Dermis microvascular lymphatic vessel endothelial cell (primary cell): ENCODE measurements at places on chromosomes 6 and 20. TPM values are rescaled to one million over a fixed set of nuclear protein-coding genes. Genes with fewer than 3 reads are reported as not detected.

HLA-DOB gene
- total RNA-seq, result under 0.01 and 0.13 TPM in 2 replicates

GRCh38 chr6:112029045-112029822, 24.7 kb upstream of the CCN6 start:
- peak; percentile 82 for DNase-seq

DNA sequence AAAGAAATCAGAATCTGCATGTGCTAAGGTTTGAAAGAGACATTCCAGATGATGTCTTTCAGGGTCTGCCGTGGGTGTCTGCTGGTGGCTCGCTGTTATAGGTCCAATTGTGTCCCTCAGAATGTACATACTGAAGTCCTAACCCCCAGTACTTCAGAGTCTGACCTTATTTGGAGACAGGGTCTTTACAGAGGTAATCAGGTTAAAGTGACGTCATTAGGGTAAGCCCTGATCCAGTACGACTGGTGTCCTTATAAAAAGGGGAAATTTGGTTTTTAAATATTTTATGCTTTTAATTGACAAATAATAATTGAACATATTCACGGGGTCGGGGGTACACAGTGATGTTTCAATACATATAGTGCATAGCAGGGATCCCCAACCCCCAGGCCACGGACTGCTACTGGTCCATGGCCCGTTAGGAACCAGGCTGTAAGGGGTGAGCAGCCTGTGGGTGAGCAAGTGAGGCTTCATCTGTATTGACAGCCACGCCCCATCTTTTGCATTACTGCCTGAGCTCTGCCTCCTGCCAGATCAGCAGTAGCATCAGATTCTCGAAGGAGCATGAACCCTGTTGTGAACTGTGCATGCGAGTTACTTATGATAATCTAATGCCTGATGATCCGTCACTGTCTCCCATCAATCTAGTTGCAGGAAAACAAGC, 33.2 kb upstream of the SLC22A23 start:
- no peak for DNase-seq

PRDM13 gene
- not detected in 2 replicates for total RNA-seq

DNA sequence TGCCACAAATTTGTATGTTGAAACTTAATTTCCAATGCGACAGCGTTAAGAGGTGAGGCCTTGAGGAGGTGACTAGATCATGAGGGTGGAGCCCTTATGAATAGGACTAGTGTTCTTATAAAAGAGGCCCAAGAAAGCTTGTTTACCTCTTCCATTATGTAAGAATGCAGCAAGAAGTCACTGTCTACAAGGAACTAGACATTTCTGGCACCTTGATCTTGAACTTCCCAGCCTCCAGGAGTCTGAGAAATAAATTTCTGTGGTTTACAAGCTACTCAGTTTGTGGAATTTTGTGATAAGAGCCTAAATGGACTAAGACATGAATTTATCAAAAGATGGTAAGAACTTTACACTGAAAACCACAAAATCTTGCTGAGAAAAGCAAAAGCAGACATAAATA, 173.6 kb upstream of the SGK1 start:
- DNase-seq, result no peak

- DNase-seq, result no peak
Measured at GRCh38 chr6:97392735-97393134, 109.7 kb upstream of the MMS22L start.

ADTRP gene
- 0.38 and 0.90 TPM in 2 replicates for total RNA-seq

- no peak for DNase-seq
Measured at GRCh38 chr6:4593951-4594350, 182.3 kb upstream of the CDYL start.

DNA sequence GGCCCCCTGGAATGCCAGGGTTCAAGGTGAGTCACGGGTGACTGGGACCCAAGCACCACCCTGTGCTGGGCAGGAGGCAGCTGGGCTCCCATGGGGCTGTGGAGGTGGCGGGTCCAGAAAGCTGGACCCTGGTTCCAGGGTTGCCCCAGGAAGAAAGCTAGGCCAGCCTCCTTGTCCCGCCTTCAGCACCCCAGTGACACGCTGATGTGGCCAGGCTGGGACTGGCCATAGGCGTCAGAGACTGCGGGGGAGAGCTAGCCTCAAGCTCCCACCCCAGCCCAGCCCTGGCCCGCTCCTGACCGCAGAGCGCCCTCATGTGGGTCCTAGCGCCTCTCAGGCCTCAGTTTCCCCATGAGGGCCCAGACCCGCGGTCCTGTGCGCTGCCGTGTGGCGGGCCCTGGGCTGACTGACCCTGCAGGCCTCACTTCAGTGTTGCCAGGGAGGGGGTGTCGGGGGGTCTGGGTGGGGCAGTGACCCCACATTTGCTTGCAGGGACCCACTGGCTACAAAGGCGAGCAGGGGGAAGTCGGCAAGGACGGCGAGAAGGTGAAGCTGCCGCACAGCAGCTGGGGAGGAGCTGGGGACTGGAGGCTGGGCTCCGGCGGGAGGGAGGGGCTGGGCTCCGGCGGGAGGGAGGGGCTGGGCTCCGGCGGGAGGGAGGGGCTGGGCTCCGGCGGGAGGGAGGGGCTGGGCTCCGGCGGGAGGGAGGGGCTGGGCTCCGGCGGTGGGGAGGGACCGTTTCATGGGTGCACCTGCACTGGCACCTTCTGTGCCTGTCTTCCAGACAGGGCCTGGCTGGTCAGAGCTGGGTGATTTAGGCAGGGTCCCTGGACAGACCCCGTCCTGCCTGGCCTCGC, 7.9 kb downstream of the COL9A3 start:
- peak; percentile 55 for DNase-seq

GRCh38 chr6:163724196-163724595, 309.7 kb downstream of the QKI start:
- no peak for DNase-seq

DNA sequence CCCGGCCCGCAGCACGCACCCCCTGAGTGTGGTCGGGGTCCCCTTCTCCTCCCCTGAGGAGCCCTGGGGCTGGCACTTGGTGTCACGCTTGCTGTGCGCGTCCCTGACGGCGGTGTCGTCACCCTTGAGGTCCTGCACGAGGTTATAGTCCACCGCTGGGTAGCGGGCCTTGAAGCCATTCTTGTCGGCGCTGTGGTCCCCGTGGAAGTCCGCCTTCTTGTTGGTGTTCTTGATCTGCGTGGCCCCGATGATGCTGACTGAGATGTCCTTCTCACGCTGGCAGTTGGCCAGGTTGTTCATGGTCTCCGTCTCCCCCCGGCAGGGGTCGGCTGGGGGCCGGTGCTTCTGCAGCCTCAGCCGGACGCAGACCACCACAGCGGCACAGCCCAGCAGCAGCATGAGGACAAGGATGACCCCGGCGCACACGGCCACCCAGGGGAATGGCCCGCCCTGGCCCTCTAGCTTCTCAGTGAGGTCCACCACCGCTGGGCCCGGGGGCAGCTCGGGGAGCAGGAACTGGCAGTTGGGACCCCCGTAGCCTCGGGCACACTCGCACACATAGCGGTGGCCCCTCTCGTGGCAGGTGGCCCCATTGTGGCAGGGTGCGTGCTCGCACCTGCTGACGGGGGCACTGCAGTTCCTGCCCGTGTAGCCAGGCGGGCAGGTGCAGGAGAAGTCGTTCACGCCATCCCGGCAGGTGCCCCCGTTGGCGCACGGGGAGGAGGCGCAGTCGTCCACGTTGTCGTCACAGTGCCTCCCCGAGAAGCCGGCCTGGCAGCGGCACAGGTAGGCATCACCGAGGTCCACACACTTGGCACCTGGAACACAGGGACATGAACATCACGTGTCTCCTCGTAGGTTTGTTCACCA, 7.4 kb downstream of the DLL1 start:
- DNase-seq, result no peak

DNA sequence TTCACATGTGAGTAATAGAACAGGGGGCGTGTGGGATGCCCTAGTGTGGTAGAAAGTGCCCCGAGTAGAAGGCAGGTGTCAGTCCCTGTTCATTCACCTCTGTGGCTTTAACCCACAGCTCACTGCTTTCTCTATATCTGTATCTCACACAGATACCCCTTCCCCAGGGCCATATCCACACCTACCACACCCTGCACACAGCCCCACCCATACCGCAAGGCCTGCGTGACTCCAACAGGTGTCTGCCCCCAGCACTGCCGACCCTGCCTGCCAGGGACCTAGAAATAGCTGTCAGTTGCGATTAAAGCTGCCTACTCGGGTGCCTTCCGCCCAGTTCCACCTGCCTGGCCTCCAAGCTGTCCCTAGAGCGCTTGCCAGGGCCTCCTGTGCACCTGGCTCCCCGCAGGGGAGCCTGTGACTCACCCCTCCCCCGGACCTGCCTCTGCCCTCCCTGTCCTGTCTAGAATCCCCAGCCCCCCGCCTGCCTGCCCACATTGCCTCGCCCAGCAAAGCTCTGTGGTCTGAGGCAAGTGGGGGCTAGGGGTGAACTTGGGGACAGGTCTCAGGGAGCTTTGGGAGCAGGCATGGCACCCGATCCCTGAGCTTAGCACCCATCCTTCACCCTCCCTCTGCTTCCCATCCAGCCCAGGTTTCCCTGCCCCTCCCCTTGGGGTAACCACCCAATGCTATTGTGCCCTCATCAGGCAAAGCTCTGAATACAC, 38.3 kb upstream of the ID1 start:
- no peak for DNase-seq

DNA sequence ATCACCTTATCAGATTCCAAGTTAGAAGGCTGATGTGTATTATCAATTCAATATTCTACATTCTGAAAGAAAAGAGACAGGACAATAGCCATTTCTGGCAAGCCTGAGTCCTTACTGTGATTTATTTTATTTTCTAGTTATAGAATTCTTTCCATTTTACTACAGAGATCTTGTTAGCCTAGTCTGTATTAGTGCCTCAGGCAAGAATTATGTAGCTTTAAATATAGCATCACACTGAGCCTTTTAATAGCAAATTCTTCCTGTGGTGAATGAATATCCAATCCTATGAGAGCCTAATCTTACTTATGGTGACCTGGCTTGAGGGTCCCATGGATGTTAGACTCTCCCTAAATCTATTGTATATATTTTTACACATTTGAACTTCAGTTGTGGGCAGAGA, 732.8 kb upstream of the CITED2 start:
- DNase-seq, result no peak

- no peak for DNase-seq
Measured at GRCh38 chr6:72959821-72960220, 265.5 kb downstream of the KHDC1L start.

DNA sequence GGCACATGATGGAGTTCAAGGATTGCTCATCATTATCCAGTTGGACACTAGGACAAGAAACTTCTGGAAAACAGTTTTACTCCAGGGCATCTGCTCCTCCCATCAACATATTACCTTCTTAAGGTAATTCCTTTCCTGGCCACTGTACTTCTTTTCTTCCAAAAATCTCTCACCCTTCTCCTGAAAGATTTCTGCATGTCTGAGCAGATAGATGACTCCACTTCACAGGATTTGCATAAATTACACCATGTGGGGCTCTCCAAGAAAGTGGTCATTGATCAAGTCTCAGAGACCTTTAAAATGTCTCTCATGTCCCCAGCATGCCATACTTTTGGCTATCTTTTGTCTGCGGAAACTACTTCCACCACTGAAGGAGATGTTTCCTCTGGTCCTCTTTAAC, 103.2 kb upstream of the TNFAIP3 start:
- DNase-seq, result no peak

PLCB1 gene
- total RNA-seq, result 10.9 and 13.1 TPM in 2 replicates

OPN5 gene
- not detected in 2 replicates for total RNA-seq

GRCh38 chr6:14316651-14317386, 199.2 kb downstream of the CD83 start:
- DNase-seq, result no peak

GRCh38 chr20:61332016-61332975, 80.2 kb downstream of the CDH4 start:
- DNase-seq, result no peak

DNA sequence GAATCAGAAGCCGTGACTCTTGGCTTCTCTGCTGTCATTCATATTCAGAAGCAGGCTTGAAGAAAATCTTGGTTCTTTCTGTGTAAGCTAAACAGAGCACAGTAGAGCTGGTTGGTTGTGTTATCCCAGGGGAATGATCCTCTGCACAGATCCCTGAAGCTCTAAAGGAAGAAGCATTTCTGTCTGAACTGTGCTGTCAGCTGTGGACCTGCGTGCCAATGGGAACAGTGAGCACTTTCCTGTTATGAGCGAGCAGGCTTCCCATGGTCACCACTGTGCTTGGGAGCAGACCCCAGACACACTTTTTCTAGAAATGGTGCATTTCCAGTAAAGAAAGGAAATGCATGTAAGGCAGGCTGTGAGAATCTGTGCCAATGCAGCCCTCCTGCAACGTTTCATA, 490.2 kb downstream of the EPM2A start:
- peak; percentile 52 for DNase-seq

GRCh38 chr6:21801446-21802174, 208.1 kb downstream of the SOX4 start:
- no peak for DNase-seq

EFCAB8 gene
- total RNA-seq, result under 0.01 TPM in 1 of 2 replicates, not detected in the other

DDX43 gene
- 0.38 and 1.3 TPM in 2 replicates for total RNA-seq

DNA sequence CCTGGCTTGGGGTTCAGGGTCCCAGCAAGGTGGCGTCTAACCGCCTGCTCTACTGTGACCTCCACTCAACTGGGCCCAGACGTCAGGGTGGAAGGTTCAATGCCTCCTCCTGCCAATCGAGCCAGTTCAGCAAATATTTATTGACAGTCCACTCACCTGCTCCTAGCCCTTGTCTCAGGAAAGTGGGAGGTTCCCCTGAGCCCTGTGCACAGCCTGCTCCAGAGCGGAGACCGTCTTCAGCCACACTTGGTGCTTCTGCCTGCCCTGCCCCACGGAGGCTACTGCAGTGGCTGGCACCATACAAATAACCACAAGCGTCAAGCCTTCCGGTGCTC, 6.1 kb downstream of the CCDC167 start:
- no peak for DNase-seq

GRCh38 chr6:6588064-6588923, at the start of gene LY86:
Gene LY86 (plus strand): TSS chr6:6588720. CDS start chr6:6588735, 15 bp downstream.
- DNase-seq, result no peak

DNA sequence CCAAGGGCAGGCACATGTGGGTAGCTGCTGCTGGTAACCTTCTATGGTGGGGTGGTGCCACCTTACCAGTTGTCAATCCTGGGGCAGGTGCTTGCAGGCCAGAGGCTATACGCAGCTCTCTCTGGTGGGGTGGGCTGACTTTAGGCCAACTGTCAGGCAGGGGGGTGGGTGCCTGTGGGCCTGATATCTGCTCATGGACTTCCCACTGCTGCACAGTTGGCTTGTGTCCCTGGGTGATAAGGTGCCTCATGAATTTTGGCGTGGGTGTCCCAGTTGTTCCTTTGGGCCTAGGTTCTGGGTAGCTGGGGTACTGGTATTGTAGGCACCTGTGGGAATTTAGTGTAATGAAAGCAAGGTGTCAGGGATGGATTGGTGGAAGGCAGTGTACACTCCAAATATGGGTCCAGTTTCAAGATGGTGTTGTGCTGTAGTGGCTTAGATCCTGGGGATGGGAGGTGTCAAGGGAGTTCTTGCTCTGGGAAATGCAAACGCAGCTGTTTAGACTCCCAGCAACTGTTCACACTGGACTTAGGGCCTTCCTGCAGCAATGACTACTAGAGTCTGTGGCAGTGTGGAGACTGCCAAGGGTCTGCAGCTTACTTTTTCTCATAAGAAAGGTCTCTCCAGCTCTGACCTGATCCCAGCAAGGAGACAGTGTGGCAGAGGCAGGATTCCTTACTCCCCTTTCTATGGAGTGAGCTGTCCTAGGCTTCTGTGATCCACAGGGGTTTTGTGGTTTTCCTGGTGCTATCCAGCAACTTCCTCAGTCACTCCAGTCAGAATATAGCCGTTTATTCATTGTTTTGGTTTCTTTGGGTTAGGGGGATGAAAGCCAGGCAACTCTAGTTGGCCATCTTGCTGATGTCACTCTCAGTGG, 128.2 kb downstream of the CRYBG1 start:
- no peak for DNase-seq

GRCh38 chr20:1505871-1506270, 14.7 kb upstream of the SIRPB2 start:
- DNase-seq, result no peak
